ENCODE measurements at places on chromosomes 1 and 21.

DNA sequence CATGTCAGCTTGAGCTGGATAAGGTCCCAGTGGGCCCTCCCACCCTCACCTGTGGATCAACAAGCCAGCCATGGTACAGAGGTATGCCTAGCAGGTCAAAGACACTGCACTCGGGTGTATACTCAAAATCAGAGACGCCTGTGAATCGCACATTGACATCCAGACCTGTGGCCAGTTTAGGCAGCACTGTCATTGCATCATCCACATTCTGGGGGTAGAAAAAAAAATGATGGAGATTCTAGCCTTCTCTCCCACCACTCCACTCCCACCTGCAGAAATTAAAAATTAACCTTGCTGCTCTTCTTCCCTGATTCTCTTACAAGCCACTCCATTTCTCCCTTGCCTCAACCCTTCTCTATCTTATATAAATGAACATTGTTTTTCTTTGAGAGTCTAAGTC, 6.3 kb downstream of the MINDY1 start:
- DNase-seq: no peak

- DNase-seq: no peak
Measured at GRCh38 chr1:189175889-189176288, 1301.8 kb downstream of the BRINP3 start.

DNA sequence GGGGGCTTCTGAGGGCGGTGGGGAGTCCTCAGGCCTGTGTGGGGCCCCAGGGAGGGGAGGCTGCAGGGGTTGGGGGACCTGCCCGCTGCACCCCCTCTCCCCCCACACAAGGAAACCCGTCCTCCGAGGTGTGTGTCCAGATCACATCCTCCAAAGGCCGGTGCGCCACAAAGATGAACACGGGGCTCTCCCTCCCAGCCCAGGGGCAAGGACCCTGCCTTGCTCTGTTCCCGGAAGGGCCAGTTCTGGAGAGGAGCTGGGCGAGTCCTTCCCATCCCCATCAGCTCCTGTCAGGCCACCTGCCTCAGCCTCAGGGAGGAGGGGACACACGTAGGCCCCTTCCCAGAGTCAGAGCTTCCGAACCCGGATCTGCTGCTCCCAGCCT, 2.5 kb upstream of the TTLL10 start:
- DNase-seq: no peak

DNA sequence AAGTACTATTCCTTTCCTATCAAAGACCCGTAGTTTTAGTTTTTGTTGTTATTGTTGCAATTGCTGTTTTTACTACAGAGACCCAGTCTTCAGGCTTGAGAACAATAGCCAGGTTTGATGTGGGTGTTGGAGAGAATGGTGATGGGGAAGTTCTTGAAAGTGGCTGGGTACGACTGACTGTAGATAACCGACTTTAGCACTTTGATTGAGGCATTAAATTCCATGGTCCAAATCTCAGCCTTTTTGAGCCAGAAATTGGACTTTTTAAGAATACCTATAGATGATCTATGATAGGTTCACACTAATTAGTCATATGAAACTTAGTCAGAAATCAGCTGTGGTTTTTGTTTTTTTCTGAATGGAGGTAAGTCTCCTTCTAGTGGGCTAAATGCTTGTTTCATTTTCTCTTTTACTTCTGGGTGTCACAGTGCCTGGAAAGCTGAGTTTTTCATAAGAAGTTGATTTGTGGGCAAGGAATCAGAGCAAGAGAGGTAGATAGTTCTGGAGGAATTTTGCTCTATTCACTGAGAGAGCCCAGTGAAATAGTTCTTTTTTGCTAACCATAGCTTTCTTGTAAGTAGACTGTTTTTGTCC, 2.8 kb downstream of the PPIH start:
- no peak for DNase-seq

DNA sequence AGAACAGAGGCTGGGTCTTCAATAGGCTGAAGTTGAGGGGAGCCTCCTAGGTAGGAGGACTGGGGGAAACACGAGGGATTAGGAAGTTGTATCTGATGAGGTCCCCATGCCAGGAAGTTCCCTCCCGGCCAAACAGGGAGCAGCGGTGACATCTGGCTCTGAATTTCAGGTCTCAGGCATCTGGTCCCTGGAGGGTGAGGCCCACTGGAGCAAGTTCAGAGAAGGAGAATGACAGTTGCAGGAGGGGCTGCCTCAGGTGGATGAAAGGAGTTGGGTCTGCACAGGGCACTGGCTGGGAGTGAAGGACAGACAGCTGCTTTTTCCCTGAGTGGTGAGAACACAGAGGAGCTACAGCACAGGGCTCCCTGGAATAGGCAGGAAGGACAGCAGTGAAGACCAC, 9.1 kb downstream of the TMEM9 start:
- DNase-seq: no peak

- DNase-seq: no peak
Measured at GRCh38 chr1:227299688-227300087, 18.6 kb downstream of the CDC42BPA start.

GRCh38 chr1:153987621-153988020, 1.5 kb upstream of the RAB13 start:
- DNase-seq: no peak

DNA sequence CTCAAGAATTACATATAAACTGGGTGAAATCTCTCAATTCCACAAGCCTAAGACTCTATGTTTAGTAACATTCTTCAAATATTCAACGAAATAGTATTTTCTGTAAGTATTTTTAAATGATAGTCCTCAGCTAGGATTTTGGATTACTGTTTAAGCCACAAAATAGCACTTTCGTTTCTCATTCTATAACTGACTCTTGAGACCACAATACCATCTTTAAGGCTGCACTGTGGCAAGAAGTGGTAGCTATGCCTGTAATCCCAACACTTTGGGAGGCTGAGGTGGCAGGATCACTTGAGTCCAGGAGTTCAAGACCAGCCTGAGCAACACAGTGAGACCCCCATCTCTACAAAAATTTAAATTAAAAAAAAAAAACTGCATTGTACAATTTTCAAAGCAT, 126.7 kb downstream of the CDC42BPA start:
- DNase-seq: no peak

DNA sequence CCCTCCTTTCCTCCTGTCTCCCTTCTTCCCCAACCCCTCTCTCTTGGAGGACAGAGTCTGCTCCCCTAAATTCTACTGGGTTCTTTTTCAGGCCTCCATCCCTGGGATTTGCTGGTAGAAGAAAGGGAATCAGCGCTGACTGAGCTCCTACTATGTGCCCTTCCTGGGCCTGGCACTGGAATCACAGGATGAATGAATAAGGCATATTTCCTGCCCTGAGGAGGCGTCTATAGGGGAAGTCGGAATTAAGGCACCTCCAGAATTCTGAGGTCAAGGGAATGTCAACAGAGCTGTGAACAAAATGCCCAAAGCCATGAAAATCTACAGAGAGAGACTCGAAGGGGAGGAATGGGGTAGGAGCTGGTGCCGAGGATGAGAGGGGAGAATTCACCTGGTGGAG, 17.4 kb upstream of the BTG2 start:
- no peak for DNase-seq

- DNase-seq: no peak
Measured at GRCh38 chr1:186079084-186079684, 295.9 kb downstream of the TPR start.

DNA sequence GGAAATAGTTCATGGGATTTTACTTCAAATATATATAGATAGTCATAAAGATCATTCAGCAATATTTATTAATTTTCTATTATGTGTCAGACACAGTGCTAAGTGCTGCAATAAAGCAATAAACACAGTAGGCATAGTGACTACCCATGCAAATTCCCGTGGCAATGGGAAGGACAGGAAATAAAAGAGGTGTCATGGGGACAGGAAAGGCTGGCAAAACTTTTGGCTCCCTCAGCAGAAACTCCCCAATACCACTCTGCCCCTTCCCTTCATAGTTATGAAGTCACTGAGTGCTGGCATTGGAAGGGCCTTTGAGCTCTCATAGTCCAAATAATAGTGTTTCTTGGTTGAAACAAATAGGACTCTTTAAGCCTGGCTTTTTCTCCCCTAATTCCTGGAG, 104.4 kb upstream of the DPT start:
- DNase-seq: no peak

DNA sequence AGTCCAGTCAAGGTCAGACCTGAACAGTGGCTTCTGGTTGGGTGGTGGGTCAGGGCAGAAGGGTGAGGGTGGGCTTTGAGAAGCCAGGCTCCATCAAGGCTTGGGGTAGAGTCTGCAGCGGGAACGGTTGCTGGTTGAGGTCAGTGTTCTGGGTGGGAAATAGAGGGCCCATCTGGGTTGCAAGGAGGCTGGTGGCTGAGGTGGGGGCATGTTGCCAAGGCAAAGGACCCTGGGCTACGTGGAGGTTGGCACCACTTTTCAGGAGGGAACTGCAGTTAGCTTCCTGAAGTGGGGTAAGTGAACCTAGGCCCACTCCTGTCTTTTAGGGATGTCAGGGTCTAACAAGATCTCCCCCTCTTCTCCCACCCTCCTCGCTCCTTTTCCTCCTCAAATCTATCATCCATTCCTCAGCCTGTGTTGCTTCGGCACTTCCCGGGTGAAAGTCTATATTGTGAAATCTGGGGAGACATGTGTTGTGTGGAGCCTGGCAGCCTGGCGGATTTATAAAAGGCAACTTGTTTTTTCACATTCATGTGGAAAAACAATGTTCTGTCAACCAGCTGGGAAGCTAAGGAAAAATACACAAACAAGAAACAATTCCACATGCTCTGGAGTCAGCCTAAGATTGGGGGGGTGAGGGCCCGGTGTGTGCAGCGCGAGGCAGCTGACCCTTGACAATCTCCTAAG, 1.5 kb downstream of the IL22RA1 start:
- peak; percentile 64 for DNase-seq

- no peak for DNase-seq
Measured at GRCh38 chr1:202850593-202851362, 38.2 kb downstream of the RABIF start.
